ENCODE measurements at places on chromosomes 6 and 20.

DNA sequence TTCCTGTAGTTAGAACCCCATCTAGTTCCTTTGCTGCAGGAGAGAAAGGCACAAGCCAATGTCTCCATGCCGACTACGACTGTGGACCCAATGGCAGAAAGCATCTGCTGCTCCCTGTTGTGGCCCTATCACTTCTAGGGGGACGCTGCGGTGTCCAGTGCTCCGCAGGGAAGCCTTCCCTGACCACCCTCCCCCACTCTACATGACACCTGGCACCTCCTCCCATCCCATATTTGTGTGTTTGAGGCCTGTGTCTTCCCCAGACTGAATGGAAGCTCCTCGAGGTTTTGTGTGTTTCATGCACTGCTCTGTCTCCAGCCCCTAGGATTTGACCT lies 159.5 kb downstream of the DTNBP1 start:
- no peak for DNase-seq

DNA sequence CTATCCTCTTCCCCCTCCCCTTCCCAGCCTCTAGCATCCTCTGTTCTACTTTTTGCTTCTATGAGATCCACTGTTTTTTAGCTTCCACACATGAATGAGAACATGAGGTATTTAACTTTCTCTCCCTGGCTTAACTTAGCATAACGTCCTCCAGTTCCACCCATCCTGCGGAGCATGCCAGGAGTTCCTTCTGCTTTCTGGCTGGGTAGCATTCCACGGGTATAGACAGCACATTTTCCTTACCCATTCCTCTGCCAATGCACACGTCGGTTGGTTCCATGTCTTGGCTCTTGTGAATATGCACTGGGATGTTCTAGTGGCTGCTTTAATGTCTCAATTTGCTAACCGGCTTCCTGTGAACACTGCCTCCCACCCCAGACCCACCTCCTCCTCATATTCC lies 13.2 kb upstream of the CCR6 start:
- DNase-seq, result no peak

GRCh38 chr6:126625019-126625418 lies 285.1 kb downstream of the CENPW start:
- DNase-seq, result peak; percentile 28

GRCh38 chr6:77292564-77293546 lies 170.4 kb downstream of the HTR1B start:
- DNase-seq, result peak; percentile 9

DNA sequence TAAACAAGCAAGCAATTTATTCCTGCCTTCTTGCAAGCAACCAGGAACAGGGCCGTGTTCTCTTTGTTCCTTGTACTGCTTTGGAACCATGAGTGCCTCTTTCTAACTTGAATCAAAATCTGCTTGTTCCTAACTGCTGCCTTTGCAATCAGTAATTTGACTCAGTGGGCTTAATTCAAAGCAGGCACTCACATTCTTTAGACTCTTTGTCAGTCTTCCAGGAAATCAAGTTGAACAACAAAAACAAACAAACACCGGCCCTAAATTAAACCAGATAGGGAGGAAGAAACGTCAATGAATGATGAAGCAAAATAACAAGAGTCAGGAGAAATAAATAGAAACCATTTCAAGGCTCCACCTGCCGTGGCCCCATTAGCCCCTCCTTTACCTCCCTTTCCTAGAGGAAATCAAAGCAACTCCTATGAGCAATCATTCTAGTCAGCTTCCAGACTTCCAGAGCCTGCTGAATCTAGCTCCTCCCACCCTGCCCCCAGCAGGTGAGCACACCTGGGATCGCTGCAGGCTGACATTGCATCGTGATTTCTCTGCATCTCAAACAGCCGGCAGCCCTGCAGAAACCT lies 582.2 kb upstream of the FLRT3 start:
- no peak for DNase-seq

DNA sequence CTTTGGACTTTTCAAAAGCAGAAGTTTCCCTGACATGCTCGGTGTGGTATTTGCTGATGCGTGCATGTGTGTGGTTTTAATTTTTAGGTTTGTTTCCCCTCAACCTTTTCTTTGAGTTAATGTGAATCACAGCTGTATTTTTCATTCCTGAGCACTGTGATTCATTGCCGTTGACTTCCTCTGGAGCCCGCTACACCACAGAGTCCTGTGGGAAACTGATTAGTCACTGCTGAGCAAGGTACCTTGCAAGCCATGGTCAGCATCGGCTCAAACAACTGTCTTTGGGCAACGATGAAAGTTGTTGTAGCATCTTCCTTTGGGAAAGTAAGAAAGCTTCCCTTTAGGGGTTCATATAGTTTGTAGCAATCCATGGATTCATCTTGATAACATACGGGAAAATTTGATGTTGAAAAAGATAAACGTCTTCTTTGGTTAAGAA lies 57.5 kb downstream of the RIN2 start:
- DNase-seq, result peak; percentile 96

GRCh38 chr20:62296724-62297448 lies 5.9 kb upstream of the ADRM1 start:
- no peak for DNase-seq

- no peak for DNase-seq
Measured at GRCh38 chr6:157574851-157575424, 193.9 kb downstream of the ZDHHC14 start.

DNA sequence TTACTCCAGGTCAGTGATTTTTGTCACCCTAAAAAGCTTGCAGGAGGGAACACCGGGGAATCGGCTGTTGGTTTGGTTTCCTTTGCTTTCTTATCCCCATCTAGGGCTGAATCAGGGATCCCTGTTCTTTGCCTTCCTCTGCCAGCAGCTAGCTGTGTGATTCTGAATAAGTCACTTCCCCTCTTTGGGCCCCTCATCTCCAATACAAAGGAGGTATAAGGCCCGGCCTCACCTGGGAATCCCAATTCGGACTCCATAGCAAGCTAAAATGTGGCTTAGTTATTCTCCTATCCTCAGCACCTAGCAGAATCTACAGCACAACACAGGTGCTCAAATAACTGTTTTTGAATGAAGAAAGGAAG lies 18.5 kb upstream of the ARMC12 start:
- DNase-seq, result no peak

- no peak for DNase-seq
Measured at GRCh38 chr6:101444717-101445116, 51.2 kb downstream of the GRIK2 start.

- DNase-seq, result no peak
Measured at GRCh38 chr6:122114717-122115116, 284.7 kb upstream of the HSF2 start.

GRCh38 chr6:95882371-95882770 lies 133.4 kb upstream of the FUT9 start:
- no peak for DNase-seq

DNA sequence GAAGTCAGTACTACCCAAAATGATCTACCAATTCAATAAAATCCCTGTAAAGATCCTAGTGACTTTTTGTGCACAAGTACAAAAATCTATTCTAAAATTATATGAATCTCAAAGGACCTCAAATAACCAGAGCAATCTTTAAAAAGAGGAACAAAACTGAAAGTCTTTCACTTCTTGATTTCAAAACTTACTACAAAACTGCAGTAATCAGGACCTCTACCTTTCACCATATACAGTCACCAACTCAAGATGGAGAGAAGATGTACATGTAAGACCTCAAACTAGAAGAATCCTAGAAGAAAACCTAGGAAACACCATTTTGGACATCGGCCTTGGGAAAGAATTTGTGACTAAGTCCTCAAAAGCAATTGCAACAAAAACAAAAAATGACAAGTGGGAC lies 109.5 kb upstream of the CD93 start:
- no peak for DNase-seq

DNA sequence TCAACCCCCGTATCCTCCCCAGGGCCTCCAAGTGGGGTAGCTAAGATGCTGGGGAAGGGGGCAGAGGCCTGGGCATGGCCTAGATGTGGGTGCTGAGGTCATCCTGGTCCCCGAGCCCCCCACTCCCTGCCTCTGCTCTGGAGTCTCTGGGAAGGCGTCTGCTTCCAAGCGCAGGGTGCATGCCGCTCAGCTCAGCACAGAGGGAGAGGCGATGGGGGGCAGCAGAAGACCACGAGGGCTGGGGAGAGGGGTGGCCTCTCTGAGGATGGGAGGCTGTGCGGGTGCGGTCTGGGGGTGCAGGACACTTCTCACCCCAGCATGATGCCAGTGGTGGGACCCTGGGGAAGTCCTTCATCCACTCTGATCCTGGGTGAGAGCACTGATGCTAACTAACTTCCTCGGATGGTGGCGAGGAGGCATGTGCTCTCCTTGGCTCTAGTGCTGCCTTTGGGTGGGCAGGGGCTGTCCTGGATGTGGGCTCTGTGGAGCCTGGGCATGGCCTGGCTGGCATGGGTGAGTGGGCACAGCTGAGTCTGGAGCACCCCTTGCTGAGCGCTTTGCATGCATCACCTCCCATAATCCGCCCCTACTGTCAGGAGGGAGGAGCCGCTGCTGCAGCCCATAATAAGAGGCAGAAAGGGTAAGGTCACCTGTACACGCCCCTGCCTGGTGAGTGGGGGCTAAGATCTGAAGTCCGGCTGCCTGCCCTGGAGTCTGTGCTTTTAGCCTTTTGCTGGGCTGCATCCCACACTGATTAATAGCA lies 34.7 kb downstream of the EFCAB8 start:
- no peak for DNase-seq

DNA sequence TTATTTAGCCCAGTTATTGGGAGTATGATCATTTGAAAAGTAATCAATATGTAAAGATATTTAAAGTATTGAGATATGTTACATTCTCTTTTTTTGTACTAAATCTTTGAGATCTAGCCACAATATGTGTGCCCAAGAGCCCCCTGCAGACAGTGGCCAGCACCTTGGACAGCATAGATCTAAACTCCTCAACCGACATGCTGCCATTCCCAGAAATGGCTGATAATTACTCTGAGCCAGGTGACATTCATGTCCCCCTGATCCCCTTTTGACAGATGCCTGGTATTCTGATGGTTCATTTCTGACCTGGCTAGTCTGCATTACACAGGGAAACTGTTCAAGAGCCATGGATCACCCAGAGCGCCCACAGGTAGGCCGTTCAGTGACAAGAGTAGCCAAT lies 177.1 kb downstream of the ZDHHC14 start:
- DNase-seq, result no peak

DNA sequence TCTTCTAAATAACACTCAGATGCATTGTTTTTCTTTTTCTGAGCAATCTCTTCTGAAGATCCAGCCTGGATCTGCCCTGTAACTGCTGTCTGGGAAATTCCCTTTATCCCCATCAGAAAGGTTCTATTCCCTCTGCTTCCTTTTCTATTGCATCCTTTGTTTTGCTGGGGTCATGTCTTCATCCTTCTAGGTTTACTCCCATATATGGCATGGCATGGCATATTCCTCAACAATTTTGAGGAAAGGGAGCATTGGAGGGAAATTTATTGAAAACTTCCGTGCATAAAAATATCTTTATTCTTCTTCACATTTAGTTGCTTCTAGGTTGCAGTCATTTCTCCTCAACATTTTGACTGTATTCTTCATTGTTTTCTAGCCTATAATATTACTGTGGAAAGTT lies 47.2 kb downstream of the ADGRF1 start:
- no peak for DNase-seq

DNA sequence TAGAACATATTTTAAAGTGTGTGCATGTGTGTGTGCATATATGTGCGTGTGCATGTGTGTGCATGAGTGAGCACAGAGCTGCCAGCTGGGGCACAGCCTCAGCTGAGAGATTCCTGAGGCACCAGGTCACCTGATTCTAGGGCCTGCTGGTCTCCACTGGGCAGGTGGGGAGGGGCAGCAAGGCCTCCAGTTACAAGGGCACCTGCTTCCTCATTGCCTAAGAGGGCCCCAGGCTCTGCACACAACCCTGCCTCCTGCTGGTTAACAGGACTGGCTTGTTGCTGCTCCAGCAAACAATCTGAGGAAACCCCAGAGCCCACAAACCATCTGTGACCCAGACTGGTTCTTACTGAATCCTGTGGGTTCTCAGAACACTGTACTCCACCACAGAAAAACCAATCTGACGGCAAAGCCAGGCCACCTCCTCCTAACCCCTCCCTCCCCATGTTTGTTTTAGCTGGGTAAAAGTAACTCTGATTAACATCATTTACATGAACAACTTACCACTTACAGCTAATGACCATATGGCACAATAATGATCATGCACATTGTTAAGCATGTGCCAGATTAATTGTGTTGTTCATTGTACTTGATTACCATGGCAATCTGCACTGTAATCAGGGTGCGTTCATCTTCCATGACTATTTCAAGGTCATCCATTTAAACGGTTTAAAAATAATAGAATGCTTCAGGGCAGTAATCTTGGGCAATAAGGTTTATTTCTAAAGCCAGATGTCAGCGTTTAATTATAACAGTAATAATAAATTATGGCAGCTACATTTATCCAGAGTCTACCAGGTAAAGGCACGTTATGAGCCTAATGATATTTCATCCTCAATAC lies 23.1 kb upstream of the UBE2J1 start:
- no peak for DNase-seq

GRCh38 chr6:7723041-7723447 lies 2.9 kb upstream of the BMP6 start:
- DNase-seq, result peak; percentile 67

- DNase-seq, result no peak
Measured at GRCh38 chr20:40547483-40548091, 141.4 kb downstream of the MAFB start.

DNA sequence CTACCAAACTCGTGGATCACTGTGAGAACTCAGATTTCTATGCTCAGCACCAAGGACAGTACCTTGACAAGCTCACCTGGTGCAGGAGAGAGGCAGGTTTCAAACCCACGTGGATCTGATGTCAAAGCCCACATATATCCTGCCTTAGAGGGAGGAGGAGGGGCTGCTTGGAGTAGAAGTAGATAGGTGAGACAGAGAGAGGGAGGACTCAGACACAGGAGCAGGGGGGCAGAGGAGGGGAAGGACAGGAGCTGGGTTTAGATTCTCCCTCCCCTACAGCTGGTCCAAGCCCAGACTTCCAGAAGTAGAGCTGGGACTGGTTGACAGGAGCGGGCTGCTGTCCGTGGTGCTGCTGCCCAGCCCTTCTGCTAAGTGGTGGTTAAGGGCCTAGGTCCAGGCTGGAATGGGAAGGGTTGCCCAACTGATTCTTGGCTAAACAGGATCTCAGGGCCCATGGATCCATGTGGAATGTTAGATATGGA lies 77.5 kb downstream of the CDH22 start:
- no peak for DNase-seq

- DNase-seq, result no peak
Measured at GRCh38 chr6:11478586-11478985, 59.0 kb upstream of the TMEM170B start.

DNA sequence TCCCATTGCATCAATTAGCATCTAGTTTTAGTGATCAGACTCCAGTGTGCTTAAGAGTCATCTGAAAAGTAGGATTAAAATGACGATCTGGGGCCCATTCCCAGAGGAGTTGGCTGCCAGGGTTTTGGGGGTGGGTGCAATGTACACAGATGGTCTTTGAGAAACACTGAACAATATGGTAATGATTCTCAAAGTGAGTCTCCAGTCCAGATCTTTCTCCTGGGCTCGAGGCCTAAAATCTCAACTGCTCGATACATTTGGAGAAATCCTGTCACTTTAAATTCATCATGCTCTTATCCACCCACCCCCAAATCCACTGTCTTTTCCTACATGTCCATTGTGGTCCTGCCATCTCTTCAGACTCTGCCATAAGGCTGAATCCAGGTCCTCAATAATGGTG lies 80.7 kb upstream of the MYLIP start:
- DNase-seq, result no peak

- DNase-seq, result peak; percentile 88
Measured at GRCh38 chr6:33840048-33840926, 36.5 kb upstream of the MLN start.

GRCh38 chr6:90362318-90362717 lies 65.7 kb upstream of the BACH2 start:
- no peak for DNase-seq

- no peak for DNase-seq
Measured at GRCh38 chr6:24796616-24797290, 2.0 kb downstream of the ARMH2 start.

- no peak for DNase-seq
Measured at GRCh38 chr6:5469101-5469846, 208.0 kb downstream of the FARS2 start.
